Suppressor macrophage (primary cell): ENCODE measurements at places on chromosomes 11 and 22.

GRCh38 chr22:19760951-19761724, 560 bp downstream of the TBX1 start:
- DNase-seq = peak; percentile 39

DNA sequence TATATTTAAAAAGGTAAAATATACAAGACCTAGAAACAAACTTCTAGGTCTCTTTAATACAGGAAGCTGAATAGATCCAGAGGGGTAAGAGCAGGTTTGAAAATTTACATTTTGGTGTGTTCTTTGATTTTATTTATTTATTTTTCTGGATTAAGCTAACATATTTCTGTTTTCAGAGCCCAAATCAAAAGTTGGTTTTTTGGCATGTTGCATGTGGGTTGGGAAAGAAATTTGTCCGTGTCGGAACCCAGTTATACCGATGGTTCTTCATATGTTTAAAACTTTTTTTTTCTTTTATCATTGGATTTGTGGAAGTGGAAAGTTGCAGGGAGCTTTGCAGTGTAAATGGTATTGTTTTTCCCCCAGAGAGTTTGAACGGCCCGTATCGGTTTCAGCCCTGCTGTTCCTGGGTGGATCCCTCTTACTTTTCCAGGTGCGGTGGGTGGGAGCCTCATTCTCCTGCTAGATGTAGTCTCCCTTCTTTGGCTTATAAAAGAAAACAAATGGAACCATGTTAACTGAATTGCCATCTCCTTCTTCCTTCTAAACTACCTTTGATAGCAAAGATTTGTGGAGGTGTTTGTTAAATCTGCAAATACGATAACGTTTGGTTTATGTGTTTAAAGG, 746 bp downstream of the CTNND1 start:
- no peak for DNase-seq

DNA sequence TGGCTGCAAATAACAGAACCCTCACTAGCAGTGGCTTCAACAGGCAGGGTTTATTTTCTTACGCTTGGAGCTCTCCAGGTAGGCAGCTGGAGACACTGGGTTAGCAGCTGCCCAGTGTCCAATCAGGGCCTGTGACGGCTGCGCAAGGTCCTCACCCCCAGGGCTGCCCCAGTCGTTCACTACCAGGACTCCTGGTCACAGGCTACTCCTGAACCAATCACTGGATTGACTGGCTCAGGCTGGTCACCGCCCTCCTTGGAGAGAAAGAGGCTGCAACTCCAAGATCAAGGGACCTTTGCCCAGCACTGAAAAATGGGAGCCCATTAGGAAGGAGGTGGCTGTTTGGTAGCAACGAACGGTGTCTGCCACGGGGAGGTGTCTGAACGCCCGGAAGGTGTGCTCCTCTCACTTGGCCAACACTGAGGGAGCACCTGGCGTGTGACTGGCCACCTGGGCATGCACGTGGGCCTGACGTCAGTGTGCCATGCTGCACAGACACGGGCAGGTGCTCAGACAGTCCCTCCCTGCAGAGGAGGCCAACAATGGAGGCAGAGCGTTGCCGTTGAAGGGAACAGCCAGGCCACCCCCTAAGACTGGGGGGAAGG, 5.1 kb downstream of the ARSA start:
- no peak for DNase-seq

GRCh38 chr11:196786-197731, 4.2 kb downstream of the SCGB1C1 start:
- DNase-seq = no peak

DNA sequence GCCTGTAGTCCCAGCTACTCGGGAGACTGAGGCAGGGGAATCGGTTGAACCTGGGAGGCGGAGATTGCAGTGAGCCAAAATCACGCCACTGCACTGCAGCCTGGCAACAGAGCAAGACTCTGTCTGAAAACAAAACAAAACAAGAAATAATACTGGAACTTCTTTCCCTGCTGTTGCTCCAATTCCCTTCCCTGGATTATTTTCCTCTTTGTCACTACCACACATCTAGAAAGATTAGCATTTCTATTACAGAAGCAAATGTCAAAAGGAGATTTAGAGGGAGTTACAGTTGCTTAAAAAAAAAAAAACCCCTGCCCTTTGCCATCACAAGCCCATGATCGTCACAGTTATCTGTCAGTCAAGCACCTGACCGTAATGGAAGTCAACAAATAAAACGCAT, 17.7 kb upstream of the SCGB1D1 start:
- DNase-seq = no peak
